M059J (cell line): ENCODE measurements at places on chromosomes 1 and 21.
A peak's percentile ranks its signal among the peaks of the same experiment; 100 is the strongest.

DNA sequence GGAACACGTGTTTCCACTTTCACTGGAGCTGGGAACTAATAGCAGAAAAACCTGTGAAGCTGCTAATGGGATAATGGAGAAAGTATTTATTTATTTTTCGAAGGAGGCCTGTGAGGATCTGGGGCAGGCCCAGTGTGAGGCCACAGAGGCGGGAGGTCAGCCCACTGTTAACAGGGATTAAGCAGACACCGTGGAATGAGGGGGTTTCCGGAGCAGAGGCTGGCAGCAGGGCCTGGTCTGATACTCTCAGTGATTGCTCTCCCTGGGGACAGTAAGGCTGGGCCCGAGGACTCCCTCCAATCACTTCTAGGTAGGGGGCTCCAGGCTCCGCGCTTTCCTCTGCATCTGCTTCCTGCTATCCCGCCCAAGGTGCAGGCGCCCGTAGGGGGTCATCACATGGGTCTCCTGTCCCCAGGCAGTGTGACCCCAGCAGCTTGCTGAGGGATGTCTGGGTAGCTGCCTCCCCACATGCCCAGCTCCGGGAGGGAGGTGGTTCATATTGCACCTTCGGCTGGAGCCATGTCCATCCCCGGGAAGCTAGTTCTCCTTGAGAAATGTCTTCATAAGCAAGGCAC, 28.8 kb upstream of the CDCA8 start:
- DNase-seq, result no peak

DNA sequence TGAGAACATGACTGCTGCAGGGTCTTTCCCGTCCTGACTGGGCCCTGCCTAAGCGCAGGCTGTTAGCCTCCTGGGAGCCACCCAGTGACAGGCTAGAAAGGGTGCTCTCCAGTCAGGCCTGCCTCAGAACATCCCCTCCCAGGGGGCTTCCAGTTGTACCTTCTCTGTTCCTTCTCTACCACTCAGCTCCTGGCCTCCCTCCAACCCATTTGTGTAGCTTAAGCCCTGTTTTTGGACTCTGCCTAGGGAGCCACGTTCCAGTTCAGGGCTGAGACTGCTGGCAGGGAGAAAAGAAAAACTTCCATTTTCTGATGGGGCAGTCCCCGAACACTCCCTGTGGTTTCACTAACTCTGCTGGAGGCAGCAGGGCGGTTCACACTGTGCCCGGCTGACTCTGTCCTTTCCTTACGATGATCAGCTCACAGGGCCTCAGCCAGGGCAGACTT, 15.3 kb upstream of the POU3F1 start:
- DNase-seq, result peak; percentile 18

- no peak for DNase-seq
These were observed 5.8 kb upstream of the ALDH4A1 start for GRCh38 chr1:18907917-18908845.

- no peak for DNase-seq
These were observed 17.7 kb downstream of the TESK2 start for GRCh38 chr1:45473302-45473701.

DNA sequence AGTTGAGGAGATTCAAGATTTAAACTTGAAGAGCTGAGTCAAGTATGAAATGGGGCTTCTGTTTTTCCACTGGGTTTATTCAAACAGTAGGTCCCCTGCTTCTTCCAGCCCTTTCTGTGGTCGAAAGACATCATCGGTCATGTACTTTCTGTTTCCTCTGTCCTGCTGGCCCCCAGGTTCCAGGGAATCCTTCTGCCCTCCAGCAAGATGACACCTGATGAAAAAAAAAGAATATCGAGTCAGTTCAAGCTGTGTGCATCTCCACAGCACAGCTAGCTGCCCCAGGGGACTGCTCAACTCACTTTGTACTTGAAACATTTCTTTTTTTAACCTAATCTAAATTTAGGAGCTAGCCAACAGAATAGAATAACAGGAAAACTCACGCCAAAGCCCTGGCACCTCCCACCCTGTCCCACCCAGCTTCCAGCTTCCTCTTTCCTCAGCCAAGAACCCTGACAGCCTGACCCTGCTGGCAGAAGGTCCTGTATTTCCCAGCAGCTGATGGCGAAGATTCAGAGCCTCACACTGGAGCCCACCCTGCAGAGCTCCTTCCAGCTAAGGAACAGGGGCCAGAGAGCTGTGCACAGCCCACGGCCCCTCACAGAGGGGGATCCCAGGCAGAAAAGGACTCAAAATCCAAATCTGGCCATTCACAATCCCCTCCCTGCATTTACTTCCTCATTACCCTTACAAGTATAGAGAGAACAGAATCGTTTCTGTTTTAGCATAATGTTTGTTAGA, 176.5 kb downstream of the PSMG1 start:
- peak; percentile 22 for DNase-seq

DNA sequence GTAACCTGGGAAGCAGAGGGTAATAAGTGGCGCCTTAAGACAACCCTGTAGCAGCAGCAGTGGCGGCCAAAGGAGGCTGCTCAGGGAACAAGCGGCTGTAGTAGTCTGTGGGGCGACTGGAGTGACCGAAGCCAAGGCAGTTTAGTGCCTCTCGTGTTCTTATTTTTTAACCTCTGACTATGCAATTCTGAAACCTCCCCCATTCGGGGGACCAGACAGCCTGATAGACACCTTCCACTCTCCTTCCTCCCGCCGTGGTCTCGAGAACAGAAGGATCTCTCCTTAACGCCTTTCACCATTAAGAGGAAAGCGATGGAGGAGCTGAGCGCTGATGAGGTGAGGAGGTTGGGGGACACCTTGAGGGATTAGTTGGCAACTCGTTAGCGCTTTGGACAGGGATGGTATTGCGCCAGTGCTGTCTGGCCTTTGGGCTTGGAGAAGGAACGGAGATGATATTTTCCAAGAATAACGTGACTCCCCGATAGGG, 644 bp downstream of the UBE4B start:
- peak; percentile 73 for DNase-seq

- DNase-seq, result peak; percentile 82
These were observed 26.7 kb upstream of the RPTN start for GRCh38 chr1:152185544-152186391.

GRCh38 chr1:29180497-29181412, 945 bp downstream of the SRSF4 start:
- no peak for DNase-seq

DNA sequence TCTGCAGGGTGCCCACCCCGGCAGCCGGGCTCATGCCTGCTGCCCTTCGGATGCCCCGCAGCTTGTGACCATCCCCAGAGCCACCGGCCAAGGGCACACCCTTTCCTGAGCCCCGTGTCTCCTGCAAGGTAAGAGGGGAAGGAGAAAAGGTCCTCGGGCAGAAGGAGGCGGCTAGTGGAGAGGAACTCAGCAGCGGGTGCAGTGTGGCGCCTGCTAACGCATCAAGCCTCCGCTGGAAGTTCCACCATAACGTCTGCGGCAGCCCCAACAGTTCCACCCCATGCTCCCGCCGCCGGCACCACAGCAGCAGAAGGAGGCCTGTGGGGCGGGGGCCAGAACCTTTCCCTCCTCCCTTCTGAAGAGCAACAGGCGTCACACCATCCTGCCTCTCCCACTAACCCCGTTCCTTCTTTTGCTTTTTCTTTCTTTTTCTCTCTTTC, 990 bp downstream of the VWA5B1 start:
- no peak for DNase-seq

GRCh38 chr1:3432306-3432705, 22.2 kb upstream of the ARHGEF16 start:
- no peak for DNase-seq

GRCh38 chr1:241985787-241986186, 13.1 kb downstream of the MAP1LC3C start:
- peak; percentile 66 for DNase-seq

DNA sequence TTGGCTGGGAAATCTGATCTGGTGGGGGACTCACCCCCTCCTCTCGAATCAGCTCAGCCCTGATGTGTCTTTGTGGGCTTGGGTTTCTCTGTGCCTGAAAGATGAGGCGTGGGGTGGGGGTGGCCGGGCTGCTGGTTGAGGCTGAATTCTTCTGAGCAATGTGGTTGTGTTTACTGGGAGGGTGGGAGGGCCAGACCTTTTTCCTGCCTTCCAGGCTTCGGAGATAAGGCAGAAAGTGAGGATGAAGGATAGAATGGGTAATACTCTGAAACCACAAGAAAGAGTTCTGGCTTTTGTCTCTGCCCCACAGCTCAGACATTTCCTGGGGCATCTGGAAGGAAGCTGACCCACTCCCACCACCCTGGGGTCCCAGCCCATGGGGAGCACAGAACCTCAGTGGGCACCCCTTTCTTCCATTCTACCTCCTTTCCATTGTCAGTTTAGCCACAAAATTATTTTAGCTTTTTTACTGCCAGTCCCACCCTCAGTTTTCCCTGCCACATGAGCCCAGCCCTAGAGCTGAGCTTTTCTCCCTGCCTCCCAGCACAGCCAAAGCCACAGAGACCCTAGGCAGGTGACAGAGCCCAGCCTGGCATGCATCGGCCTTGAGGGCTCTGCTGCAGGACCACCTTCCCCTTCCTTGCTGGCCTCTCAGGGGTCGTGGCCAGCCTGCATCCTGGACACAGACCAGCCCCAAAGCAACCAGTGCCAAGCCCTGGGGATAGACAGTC, 11.2 kb downstream of the ALX3 start:
- peak; percentile 29 for DNase-seq

GRCh38 chr1:224151117-224151516, 31.9 kb upstream of the DEGS1 start:
- no peak for DNase-seq

GRCh38 chr1:84377480-84378095, 20.7 kb upstream of the DNASE2B start:
- peak; percentile 91 for DNase-seq

- DNase-seq, result no peak
These were observed 196.0 kb upstream of the SAMSN1 start for GRCh38 chr21:14742119-14742518.

DNA sequence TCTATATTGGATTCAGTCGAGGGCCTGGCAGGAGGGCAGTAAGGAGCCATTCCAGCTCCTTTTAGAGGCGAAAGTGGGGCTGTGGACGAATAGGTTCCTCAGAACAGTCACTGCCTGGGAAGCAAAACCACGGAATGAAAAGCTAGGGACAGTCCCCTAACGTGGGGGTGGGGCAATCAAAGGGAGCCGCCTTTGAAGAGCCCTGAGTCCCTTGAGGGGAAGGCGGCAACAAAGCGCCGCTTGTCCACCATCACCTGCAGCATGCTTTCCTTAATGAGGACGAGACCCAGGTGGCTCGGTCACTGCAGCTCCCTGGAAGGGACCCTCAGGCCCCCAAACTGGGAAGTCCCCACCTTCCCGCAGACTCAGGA, 184.7 kb downstream of the ETS2 start:
- DNase-seq, result peak; percentile 42

DNA sequence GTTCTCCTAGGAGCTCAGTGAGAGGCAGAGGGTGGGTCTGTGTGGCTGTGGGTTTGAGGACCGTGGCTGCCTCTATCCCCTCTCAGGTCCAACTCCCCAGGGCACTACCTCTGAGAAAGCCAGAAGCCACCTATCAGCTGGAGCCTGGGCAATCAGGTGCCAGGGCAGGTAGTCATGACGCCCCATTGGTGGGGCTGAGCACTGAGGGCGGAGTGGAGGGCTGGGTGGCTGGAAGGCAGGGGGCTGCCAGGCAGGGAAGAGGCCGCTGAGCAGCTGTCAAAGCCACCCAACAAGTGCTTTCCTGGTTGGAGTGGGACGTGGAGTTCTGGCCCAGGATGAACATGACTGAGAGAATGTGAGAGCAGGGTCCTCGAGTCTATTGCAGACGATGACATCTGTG, 164.9 kb upstream of the AJAP1 start:
- DNase-seq, result no peak

DNA sequence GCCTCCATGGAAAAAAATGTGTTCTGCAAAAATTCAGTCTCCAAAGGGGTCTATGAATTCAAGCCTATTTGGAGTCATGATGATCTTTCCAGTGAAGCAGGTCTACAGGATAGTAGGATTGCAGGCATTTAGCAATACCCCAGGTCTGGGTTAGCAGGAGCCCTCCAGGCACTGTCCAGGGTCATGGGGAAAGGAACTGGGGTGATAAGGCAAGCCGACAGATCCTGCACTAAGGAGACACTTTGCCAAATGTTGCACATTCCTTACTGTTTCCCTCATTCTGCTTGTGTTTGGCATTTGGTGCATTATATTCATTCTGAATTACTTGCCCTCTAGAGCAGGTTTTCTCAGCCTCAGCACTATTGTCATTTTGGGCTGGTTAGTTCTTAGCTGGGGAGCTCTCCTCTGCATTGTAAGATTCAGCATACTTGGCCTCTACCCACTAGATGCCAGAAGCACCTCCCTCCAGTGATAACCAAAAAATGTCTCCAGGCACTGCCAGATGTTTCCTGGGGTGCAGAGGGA, 333.3 kb upstream of the PLXNA2 start:
- no peak for DNase-seq

GRCh38 chr1:231581859-231582258, 44.7 kb upstream of the DISC1 start:
- no peak for DNase-seq

GRCh38 chr1:100794748-100795645, 75.5 kb downstream of the VCAM1 start:
- peak; percentile 18 for DNase-seq

DNA sequence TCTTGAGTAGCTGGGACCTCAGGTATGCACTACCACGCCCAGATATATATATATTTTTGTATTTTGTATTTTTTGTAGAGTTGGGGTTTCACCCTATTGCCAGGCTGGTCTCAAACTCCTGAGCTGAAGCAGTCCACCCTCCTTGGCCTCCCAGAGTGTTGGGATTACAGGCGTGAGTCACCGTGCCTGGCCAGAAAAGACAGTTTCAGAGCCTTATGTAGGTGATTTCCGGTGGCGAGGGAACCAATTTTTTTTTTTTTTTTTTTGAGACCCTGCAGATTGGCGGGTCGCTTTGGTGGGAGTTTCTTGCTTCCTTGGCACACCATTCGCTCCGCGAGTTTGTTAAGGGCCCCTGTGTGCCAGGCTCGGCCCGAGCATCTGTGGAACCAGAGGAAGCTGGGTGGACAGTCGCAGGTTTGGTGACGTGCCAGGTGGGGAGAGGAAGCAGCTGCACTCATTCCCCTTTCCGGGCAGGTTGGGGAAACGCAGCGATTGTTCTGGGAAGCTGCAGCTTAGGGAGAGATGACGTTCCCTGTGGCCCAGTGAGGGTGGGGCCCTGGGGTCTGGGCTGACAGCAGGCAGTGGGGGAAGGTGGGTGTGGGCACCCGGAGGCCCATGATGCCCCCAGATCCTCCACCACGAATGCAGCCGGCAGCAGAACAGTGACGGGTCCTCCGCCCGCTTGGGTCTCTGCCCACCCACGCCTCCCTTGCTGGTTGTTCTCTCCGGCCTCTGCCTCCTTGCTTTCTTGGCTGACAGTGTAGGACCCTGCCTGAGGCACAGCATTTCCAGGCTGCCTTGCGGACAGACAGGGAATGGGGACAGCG, 25.1 kb downstream of the SPSB1 start:
- DNase-seq, result peak; percentile 89

DNA sequence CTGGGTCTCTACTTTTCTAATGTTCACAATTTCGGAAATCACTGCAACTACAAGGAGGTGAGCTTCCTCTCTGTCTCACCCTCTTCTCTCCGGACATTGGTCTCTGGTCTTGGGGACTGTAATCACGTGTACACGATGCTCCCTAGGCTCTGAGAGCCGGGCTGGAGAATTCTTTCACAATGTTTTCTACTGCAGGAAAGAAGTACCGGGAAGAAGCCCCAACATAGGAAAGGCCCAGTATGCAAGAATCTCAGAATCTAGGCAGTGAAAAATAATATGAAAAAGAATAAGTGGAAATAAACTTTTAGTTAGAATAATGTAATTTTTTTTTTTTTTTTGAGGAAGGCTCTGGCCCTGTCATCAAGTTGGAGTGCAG, 13.5 kb upstream of the HJV start:
- DNase-seq, result peak; percentile 70
